ENCODE measurements at places on chromosomes 12 and 14.
A peak's percentile ranks its signal among the peaks of the same experiment; 100 is the strongest.

- no peak for DNase-seq
Measured at GRCh38 chr12:54217774-54218241, 29.0 kb upstream of the SMUG1 start.

- DNase-seq: peak; percentile 14
Measured at GRCh38 chr12:13179211-13180074, 17.1 kb upstream of the EMP1 start.

- no peak for DNase-seq
Measured at GRCh38 chr12:1919763-1920162, 1.3 kb upstream of the CACNA2D4 start.

- no peak for DNase-seq
Measured at GRCh38 chr12:47391566-47391965, 311.8 kb upstream of the AMIGO2 start.

- DNase-seq: peak; percentile 50
Measured at GRCh38 chr12:51863933-51864832, 15.7 kb upstream of the FIGNL2 start.

- DNase-seq: no peak
Measured at GRCh38 chr14:73750531-73750901, 36.3 kb upstream of the PNMA1 start.

DNA sequence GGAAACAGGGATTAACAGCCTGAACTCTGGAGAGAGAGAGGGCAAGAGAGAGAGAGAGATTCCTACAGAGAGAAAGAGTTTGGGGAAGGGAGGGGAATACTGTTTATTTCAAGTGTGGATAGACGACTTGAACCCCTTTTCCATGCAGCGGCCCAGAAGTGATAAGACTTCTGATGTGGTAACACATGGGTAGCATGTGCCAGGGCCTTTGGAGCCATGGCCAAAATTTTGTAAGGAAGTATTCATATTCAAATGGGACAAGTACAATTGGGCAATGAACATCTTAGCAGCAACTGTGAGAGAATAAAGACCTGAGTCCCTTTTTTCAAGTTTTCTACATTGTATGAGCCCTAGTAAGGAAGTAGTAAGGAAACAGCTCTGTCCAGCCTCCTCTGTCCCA, 42.4 kb upstream of the CCDC196 start:
- no peak for DNase-seq

DNA sequence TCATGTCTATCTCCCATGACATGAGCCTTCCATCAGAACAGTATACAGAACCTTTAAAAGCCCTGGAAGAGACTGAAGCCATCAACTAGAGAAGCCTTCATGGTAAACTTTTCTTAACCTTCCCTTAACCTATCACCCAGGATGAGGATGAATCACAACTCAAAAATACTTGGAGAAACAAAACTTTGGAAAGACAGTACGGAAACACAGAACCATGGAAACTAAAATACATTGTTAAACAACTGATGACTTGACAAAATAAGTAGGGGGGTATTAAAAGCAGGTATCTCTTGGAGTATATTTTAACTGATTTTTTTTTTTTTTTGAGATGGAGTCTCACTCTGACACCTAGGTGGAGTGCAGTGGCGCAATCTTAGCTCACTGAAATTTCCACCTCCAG, 8.7 kb downstream of the TM7SF3 start:
- DNase-seq: no peak

GRCh38 chr14:56216626-56217379, 98.6 kb downstream of the PELI2 start:
- DNase-seq: no peak

DNA sequence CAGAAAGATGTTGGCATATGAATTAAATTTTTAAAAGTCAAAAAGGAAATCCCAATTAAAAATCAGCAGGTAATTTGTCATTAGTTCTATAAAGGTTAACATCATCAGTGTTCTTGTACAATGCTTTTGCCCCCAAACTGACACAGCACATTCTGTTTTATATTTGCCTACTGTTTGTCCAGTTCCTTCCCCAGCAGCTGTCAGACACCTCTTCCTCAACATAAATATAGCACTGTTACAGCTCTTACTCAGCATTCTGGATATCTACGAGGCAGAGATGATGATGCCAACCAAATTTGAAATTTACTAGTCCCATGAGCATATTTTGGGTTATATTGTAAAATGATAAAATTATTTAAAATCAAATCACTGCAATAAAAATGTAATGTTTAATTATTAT, 124.6 kb downstream of the SINHCAF start:
- DNase-seq: no peak

DNA sequence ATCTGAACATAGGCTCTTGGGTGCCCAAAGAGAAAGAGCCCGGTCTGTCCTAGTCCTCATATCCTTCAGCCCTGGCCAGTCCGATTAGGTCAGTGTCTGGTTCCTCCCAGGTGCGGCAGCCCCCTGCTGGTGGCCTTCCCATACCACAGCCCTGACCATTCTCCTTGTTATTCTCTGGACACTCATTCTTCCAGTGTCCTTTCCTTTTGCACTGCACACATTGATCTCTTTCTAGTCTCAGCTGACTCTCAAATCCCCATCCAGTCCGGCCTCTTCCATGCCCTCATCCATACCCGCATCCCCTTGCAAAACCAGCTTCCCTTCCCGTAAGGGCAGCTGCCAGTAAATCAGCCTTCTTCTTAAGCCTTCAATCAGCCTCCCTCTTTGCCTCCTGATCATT, 1316.3 kb downstream of the TMEM121 start:
- DNase-seq: no peak

- no peak for DNase-seq
Measured at GRCh38 chr12:53200458-53201176, 6.4 kb downstream of the ITGB7 start.

DNA sequence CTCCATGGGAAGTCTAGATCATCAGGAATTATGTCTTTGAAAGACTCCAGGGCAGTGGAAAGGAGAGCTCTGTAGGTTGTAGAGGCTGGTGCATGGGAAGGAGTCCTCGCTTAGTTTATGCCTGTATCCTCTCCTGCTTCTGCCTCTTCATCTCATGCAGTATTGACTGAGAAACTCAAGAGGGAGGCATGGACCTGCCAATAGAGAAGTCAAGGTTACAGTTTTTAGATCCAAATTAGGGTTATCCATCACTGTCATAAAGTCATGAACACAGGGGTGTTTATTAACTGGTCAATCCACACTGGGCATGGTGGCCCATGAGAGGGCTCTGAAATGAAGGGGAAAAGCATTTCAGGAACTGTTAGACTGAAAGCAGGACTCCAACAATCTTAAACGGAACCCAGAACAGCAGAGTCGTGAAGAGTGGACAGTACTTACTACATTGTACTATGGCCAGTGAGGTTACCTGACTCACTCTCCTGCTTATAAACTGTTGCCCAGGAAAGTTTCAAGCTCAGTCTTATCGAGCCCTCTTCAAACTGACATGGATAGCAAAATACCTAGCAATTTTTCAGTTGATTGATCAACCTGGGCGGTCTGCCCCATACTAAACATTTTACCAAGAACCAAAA, 30.1 kb upstream of the DHRS7 start:
- DNase-seq: no peak

DNA sequence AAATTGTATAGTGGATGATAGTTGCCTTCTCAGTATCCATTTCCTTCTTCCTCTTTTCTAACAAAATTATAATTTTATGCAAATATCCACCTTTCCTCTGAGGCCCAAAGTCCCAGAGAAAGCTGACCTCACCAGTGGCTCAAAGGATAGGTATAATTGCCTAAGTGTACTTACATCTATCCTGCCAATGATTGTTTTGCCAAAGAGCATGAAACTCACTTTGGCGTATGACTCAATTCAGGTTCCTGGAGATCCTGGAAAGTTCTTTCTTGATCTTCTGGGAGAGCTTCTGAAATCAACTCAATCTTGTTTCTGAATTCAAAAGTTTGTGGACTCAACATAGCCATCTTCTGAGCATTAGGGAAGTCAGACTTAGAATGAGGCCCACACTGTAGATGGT, 10.5 kb upstream of the RBM25 start:
- DNase-seq: no peak

DNA sequence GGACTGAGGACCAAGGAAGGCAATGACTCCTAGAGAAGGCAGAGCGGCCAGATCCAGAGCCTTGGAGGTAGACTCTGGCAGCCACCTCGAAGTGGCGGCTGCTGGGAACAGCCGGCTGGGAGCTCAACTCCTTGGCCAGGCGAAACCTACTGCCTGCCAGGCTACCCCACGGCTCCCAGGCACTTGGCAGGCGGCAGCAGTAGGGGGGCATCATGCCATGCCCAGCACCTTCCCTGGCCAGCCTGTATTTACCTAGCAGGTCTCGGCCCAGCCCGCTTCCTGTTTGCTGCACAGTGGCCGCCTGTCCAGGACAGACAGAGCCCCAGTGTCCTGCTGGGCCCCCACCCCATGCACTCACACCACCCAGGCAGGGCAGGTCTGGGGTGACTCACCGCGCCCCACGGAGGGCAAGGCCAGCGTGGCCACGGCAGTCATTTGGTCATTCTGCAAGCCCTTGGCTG, 10.2 kb downstream of the TRPV4 start:
- DNase-seq: no peak

DNA sequence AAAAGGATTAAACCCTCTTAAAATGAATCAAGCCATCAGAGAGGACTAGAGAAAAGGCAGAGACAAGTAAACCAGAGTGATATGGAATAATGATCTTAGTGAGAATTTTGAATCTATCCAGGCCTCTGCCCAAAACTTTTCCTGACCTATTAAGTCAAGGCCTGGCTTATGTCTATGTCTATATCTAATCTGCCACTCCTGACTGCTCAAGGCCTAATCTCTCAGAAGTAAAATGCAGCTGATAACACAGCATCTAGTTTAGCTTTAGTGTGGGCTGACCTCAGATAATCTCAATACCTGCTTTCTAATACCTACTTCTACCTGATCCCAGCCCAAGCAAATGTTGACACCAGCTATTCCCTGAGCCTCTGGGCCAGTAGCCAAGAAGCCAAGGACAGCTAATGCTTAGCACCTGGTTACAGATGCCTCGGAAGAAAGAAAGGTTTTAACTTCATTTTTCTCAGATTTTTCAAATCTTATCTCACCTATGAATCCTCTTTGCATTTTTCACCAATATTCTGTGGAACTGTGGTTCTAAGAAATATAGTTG, 1472.5 kb upstream of the SEL1L start:
- DNase-seq: no peak

- DNase-seq: no peak
Measured at GRCh38 chr14:61290701-61291100, 9.6 kb upstream of the TMEM30B start.

GRCh38 chr12:24773996-24774395, 174.9 kb downstream of the BCAT1 start:
- no peak for DNase-seq

DNA sequence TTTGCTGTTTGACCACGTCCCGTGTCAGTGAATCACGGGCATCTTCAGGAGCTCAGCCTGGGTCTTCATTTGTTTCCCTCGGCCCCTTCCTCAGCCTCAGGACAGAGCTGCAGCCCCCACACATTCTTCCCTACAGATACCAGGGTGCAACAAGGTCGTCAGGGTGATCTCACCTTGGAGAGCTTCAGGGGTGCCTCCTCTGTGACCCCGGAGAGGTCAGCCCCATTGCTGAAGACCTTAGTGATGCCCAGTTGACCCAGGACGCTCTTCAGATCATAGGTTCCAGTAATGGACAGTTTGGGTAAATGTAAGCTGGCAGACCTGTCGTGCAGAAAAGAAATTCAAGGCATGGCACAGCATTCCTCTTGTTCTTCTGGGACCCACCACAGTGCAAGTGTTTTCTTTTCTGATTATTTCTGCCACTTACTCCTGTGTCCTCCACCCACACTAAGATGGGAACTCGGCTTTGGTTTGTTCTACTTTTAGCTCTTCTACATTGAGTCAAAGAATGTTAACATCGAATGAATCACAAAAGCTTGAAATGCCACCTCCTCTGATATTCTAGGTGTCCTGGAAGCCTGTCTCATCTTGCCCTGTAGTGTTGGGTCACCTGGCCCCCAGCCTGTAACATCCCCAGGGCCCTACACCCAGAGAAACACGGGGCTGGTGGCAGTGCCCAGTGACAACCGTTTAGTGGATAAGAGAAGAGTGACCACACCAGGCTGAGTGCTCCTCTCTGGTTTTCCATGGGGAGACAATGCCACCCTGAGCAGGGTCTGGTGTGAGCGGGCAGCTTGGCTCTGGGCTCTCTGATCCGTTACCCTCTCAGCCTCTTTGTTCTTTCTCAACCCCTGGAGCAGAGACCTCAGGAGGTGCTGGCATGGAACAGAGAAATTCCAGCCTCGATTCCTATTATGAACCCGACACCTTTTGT, 8.8 kb downstream of the SERPINA1 start:
- no peak for DNase-seq

GRCh38 chr12:120625557-120626419, 14.6 kb upstream of the CABP1 start:
- no peak for DNase-seq

DNA sequence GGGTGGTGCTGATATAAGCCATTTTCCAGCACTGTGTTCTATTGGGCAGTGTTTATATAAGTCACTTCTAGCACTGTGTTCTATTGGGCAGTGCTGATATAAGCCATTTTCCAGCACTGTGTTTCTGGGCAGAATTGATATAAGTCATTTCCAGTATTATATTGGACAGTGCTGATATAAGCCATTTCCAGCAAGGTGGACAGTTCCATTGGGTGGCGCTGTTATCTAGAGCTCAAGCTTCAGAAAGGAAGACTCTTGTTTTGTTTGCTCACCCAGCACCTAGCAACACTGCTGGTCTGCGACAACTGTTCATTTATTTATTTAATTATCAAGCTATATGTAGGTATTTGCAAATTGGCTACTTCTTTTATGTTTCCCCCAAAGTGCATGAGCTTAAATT, 690.3 kb downstream of the AACS start:
- no peak for DNase-seq

DNA sequence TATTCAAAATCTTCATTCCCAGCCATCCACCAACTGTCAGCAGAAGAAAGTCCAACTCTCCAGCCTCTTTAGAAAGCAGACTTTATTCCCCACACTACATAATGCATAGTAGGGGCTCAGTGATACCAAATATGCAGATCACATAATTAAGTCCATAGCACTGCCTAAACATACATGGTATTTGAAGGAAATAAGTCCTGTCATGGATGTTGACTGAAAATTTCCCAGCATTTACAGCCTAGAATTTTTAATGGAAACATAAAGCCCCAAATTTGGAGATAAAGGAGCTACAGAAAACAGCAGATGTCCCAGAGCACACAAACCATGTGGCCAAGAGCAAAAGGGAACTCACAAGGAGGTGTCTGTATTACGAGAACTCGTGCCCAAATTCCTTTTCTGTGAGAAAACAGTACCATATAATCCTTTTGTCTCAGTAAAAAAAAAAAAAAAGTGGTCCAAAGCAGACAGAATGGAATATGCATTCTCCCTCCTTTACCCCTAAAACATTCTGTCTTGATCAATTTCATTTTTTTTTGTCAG, 920.5 kb downstream of the NRXN3 start:
- no peak for DNase-seq

- no peak for DNase-seq
Measured at GRCh38 chr12:116919706-116920485, 9.1 kb downstream of the FBXW8 start.

DNA sequence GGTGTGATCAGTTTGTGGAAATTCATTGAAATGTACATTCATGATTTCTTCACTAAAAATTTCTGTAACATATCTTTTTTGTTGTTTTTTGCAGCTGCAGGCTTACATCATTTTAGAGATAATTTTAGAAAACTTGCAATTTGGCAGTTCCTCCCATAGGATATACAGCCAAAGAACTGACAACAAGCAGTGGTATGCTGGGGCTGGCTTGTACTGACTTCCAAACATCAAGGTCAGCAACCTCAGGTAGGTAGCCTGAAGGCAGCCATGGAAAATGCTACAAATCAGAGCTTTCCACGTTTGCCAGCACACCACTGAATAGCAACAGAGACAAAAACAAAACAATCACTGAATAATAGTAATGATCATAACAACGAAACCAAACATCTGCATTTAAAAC, 21.2 kb downstream of the TRIM9 start:
- no peak for DNase-seq
